ENCODE measurements at places on chromosomes 6 and 20.

- DNase-seq = no peak
Observed at GRCh38 chr6:167510648-167511047, 185.8 kb downstream of the TTLL2 start.

DNA sequence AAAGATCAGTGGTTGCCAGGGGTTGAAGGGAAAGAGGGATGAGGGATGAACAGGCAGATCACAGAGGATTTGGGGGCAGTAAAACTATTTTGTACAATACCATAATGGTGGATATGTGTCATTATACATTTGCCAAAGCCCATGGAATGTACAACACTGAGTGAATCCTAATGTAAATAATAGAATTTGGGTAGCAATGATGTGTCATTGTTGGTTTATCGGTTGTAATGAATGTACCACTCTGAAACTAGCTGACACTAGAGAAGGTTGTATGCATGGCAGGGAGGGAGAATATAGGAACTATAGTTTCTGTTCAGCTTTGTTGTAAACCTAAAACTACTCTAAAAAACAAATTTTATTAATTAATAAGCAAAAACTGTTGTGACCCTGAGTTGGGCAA, 17.8 kb upstream of the ASF1A start:
- no peak for DNase-seq

DNA sequence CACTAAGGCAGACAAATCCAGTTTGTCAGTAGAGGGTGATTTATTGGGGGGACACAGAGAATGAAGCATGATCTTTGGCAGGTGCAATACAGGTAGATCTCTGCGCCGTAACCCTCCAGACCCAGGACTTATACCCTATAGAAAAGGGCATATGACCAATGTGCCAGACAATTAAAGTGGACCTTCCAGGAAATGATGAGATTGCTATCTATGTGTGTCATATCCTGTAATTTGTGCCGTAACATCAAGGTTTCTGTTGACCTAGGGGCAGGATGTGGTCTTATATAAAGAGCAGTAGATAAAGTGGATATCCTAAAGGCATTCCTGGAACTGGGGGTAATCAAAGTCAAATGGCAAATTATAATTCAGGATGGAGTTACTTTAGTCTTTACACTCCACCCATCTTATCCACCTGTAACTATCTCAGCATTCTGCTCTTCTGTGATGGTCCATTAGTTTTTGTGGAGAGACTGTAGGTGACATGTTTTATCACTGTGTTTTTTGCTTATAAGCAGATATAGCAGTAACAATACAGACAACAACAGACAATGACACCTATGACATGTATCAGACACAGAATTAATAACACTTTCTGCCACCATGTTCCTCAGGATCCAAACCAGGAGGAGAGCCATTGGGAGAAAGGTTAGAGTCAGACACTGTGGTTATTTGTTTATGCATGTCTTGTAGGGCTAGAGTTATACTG, 43.1 kb upstream of the ZNF337 start:
- no peak for DNase-seq

DNA sequence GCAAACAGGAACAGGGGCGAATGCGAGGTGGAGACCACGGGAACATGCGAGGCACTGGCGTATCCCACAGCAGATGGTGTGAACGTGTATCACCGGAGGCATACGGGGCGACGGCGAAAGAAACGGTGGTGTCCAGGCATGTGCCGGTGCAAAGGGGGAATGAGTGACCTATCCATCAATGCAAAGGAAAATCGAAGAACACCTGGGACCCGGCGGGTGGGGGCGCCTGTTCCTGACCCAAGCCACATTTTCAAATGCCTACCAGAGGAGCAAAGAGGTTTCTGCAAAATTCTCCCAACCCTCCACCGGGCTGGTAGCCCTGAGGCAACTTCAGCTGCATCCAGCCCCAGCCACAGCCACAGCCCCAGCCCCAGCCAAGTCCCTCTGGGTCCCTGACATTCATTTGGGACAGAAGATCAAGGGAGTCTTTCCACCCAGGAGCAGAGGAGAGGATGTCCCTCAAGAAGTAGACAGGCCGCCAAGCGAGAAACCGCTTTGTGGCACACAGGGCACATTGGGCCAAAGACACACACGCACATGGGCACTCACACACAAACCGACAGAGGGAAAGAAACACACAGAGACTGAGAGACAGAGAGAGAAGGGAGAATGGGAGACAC, 164.0 kb upstream of the ZNF337 start:
- no peak for DNase-seq

GRCh38 chr6:137543114-137543513, 48.9 kb upstream of the OLIG3 start:
- no peak for DNase-seq

- DNase-seq = no peak
Observed at GRCh38 chr6:156016186-156016976, 560.7 kb upstream of the NOX3 start.

- no peak for DNase-seq
Observed at GRCh38 chr6:12527339-12527738, 189.2 kb upstream of the PHACTR1 start.
